ENCODE measurements at places on chromosomes 1 and 21.

DNA sequence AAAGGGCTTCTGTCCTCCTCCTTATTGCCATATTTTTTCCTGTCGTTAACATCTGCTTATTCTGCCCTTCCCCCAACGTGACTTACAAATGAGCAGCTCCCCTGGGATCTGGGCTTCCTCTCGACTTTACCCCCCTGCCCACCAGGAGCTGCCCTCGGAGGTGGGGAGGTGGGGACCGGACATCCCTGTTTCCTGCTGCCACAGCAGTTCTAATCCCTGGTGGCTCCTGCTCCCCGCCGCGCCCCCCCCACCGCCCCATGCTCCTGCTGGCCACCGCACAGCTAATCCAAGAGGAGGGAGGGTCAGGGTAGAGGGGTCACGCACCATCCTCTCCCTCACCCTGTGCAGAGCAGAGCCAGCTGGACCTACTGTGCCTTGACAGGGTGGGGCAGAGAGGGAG lies 4.4 kb upstream of the SLC27A3 start:
- no peak for DNase-seq

DNA sequence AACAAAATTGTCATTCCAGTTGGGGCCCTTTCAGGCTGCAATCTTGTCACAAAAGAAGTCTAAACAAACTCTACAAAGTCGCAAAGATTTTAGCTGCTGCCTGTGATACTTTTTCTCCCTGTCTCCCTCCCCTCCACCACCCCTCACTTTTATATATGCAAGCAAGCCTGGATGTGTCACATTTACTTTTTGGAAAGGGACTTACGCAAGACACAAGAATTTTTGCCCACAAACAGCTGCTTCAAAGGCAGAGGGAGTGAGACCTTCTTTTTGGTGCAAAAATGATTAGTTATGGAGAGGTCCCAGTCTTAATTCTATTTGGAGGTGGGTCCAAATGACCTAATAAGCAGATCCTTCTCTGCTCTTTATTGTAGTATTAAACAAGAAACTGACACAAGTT lies 22.9 kb upstream of the RALGPS2 start:
- DNase-seq, result peak; percentile 36

DNA sequence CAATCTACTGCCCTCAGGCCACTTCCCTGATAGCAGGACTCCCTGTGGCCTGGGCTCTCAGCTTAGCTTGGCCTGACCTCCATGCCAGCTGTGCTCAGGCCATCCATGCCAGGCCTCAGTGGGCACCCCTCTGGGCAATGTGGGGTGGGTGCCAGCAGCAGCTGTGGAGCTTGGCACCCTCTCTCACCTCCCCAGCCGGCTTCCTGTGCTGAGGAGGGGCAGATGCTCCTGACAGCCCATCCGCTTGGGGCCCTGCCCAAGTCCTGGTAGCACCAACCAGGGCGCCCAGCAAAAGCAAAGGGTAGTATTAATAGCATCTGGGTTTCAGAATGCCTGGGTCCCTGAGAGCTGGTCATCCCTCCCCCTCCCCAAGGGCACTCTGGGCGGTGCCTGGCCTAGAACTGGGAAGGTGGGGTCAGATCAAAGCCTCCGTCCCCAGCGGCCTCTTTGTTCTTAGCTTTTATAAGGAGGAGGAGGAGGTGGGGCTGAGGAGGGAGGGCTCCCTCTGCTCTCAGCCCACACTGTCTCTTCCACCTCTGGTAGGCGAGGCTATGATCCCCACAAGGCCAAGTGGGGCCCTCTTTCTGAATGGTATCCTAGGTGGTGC lies 6.1 kb downstream of the EFNA4 start:
- DNase-seq, result no peak

GRCh38 chr1:222370913-222371675 lies 176.8 kb downstream of the HHIPL2 start:
- peak; percentile 81 for DNase-seq

- DNase-seq, result no peak
Observed at GRCh38 chr1:228554107-228554506, 66.9 kb downstream of the RNF187 start.

- DNase-seq, result no peak
Observed at GRCh38 chr1:233983811-233984210, 79.3 kb downstream of the SLC35F3 start.

- no peak for DNase-seq
Observed at GRCh38 chr1:160800142-160800541, 4.2 kb downstream of the LY9 start.

DNA sequence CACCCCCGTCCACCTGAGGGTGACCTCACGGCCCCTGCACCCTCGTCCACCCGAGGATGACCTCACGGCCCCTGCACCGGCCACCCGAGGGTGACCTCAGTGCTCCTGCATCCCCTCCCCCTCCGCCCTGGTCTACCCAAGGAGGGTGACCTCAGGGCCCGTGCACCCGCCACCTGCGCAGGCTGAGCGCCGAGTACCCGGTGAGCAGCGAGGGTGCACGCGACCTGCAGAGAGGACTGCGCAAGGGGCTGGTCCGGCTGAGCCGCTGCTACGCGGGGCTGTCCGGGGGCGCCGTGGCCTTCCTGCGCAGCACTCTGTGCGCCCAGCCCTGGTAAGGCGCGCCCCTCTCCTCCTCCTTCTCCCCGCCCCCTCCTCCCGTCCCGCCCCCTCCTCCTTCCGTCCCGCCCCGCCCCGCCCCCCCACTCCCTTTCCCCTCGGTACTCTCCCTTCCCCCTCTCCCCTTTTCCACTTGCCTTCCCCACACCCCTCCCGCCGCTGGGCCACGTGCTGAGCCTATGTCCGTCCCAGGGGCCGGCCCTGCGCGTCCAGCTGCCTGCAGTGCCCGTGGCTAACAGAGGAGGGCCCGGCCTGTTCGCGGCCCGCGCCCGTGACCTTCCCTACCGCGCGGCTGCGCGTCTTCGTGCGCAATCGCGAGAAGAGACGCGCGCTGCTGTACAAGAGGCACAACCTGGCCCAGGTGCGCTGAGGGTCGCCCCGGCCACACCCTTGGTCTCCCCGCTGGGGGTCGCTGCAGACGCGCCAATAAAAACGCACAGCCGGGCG lies 28.4 kb downstream of the TRIM11 start:
- peak; percentile 89 for DNase-seq
